GM13976 (cell line): ENCODE measurements at places on chromosomes 2 and 18.
A peak's percentile ranks its signal among the peaks of the same experiment; 100 is the strongest.

DNA sequence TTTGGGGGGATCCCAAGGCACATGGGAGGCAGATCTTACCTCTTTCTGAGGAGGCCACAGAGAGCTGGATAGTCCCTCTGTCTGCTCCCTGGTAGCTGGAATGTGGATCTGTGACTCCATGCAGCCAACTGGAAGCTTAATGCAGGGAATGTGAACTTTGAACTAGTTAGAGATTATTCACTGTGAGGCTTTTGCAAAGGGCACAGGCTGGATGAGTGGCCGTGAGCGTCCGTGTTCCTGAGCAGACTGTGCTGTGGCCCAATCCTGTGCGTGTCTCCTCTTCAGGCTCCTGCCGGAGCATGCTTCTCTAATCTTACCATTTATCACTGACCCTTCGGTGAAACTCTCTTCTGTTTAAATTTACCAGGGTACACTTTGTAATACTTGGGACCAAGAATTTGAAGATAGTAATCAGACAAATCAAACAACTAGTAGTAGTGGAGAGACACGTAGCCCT, 187.6 kb downstream of the PTPRM start:
- no peak for DNase-seq

- no peak for DNase-seq
These were observed 14.4 kb downstream of the TMEM37 start for GRCh38 chr2:119446037-119446436.

DNA sequence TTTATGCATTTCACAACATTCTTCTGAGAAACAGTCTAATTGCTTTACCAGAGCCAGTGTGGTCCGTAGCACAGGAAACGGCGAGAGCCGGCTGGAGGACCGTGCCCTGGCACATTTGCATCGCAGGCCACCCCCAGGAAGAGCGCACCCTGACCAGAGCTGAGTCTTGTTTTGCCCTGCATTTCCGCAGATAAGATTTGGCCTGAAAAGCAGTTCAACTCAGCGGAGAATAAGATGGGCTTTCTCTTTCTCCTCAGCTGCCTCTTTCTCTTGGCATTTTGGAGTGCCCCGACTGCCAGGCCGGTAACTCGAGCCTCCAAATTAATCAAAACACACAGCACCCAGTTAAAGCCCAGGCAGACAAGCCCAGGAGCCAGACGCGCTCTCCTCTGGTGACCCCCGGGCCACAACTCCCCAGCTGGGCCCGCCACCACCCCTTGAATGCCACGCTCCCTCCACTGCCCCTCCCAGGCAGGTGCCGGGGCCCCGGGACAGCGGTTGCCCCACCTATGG, 464 bp downstream of the COL4A4 start:
- DNase-seq = peak; percentile 39

DNA sequence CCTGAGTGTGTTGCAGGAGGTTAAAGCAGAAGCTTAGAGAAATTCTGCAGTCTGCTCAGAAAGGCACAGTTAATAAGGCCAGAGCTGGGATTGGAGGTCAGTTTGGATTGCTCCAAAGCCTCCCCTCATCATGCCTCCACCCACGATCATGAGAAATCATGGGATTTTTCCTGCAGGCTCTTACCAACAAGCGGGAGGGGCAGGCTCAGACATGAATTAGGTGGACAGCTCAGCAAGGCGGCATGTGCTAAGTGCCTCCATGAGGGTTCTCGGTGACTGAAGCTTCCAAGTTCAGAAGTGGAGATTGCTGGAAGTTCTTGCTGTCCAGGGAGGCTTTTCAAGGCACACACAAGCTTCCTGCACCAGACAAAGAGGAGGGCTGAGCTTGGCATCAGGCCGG, 163.8 kb downstream of the SETBP1 start:
- DNase-seq = no peak

DNA sequence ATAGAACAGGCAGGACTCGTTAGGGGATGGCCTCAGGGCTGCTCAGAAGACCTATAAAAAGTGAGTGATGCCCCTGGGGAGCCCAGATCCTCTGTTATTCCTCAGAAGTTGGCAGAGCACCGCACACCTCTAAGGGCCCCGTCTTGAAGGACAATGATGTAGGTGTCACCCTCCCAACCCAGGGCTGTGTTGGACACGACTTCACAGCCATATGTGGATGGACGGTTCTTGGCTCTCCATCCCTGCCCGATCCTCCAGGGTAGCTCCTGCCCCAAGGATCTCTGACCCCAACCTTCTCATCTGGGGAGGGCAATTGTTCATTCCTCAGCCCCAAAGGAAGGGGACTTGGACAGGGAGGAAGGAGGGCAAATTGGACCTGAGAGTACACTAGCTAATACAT, 246.1 kb downstream of the DYSF start:
- DNase-seq = no peak

- DNase-seq = no peak
These were observed 454.4 kb upstream of the ACVR2A start for GRCh38 chr2:147390475-147390874.

GRCh38 chr2:239580199-239580527, 179.3 kb upstream of the HDAC4 start:
- no peak for DNase-seq

GRCh38 chr2:111162718-111163331, 42.1 kb downstream of the BCL2L11 start:
- peak; percentile 8 for DNase-seq

GRCh38 chr2:119179202-119179601, 20.7 kb upstream of the C1QL2 start:
- DNase-seq = no peak

DNA sequence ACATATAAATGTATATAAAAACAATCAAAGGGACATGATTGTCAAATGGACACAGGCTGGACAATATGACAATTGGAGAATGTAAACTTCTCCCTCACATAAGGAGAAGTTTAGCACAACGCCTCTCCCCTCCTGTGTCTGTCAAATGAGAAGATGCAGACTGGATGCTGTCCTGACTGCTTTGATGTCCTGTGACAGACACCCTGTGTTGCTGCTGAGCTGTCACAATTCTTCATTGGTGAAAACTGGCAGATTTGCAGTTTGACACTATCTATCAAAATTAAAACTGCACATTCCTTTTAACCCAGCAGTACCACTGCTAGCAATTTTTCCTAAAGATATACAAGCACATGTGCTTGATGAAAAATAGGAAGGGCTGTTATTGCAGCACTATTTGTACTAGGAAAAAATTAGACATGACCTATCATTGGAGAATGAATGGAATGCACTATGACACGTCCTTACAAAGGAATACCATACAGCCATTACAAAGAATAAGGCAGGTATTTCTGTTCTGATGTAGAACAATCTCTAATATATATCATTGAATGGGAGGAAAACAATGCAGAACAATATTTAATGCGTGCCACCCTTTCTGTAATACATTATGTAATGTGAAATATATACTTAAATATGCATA, 12.4 kb downstream of the DPYSL5 start:
- DNase-seq = no peak

GRCh38 chr2:1835581-1836201, 91.4 kb upstream of the PXDN start:
- no peak for DNase-seq

- no peak for DNase-seq
These were observed 18.7 kb downstream of the ACSL3 start for GRCh38 chr2:222879604-222879933.

DNA sequence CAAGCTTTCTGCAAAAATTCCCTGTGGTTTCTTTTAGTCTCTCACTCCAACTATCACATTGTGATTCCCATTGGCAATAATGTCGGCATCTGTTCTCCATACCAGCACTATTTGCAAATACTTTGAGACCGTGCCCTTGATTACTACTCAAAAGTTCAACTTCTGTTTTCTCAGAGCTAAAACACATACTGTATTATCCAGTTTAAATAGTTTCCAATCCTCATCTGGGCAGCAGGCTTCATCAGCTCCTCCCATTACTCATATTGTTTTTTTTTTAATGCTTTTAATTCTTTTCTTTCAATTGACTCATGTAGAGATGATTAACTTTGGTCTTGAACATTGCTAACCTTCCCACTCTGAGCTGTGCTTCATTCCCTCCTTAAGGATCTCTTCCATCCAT, 135.8 kb downstream of the METTL8 start:
- no peak for DNase-seq

DNA sequence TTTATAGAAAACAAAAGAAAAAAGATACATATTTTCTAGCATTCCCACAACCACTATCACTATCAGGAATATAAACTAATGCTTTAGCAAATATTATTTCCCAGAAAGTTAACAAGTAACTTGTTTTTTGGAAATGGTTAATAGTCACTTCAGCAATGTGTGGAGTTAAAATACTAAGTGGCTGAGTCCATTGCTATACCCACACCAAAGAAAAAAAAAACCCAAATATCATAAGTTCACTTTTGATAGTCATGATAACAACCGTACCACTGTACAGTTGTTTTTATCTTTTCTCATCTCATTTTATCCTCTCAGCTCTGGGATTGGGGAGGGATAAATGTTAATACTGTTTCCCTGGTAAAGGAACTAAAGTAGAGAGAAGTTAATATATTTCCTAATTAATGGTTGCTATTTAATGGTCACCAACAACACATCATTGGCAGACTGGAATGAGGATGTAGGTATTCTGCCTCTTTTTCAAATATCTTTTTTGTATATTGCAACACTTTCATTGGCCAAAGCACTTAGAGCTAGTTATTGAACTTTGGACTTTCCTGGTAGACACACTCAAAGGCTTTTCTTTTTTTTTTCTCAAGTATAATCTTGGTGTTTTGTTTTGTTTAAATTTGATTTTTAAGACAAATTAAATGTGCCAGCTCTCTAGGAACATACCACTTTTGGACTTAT, 18.4 kb upstream of the KANSL1L start:
- no peak for DNase-seq

DNA sequence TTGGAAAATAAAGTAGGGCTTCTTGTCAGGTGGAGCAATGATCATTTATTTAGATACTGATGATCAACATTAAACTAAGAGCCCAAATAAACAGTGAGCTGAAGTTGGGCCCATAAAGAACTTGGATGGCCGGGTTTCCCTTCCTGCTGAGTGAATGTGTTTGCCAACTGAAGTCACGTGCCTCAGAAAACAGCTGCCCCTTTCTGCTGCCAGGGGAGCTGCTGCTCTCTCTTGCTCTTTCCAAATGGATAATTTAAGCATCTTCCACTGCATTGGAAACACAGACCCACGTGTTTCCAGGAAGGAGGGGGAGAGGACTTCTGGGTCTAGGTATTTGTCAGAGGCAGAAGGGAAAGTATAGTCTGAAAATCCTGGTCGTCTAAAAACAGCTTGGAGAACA, 22.9 kb upstream of the NCKAP5 start:
- DNase-seq = no peak

DNA sequence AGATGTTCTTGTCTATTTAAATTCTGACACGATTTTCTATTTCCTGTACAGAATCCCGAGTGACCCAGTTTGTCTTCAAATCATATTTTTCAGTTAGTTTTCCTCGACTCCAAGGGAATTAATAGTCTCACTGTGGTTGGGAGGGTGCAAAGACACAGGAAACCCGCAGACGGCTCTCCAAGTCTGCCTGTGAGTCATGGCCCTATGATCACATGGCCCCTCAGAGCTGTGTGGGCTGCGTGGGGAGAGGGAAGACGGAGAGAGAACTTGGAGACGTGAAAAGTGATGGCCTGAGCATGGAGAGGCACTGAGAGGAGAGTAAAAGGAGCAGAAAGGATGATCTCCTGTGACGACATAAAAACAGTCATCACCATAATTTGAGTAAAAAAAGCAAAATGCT, 989.9 kb downstream of the DCDC2C start:
- DNase-seq = no peak

DNA sequence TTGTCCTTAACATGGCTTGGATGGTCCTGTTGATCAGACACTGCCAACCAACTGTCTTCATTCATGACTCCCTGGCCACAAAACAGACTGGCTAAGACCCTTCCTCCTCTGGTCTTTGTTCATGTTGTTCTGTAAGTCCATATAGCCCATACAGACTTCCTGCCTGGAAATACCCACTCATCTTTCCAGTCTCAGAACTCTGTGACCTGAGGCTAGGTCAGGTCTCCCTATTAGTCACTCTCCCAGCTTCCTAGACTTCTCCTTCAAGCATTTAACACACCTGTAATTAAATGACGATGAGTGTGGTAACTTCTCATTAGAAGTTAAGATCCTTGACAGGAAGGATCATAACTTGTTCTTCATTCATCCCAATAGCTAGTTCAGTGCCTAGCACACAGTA, 56.3 kb downstream of the CCDC93 start:
- DNase-seq = no peak

GRCh38 chr18:28044036-28044435, 132.9 kb downstream of the CDH2 start:
- DNase-seq = no peak

DNA sequence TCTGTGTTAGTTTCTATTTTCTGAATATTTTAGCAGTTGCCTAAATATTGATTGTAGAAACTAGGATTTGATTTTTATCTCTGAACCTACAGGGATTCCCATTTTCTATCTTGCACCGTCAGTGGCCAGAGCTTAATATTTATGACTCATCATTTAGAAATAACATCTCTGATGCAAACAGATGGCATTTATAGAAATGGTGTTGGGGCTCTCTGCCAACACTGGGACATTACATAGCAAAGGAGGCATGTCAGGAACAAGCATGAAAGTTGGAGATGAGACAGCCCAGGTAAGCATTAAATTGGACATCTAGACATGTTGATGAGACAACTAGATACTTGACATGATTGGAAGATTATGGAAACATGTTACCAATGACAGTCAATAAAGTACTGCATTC, 165.3 kb upstream of the SYT4 start:
- no peak for DNase-seq

DNA sequence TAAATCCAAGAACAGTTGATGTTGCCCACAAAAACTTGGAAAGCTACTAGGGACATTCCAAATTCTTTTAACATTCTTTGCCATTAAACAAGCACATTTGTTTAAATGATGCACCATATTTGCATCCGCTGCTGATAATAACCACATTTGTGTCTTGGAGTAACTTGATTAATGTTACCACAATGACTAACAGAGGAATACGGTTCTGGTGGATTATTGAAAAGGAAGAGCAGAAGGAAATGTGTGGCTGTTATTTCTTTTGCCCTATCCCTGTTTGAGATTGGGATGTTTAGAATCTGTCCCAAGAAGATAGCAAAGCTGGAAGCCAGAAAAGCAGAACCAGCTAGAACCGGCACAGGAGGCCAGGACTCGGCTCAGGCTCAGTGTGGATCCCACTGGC, 39.2 kb upstream of the RASGRP3 start:
- no peak for DNase-seq

- no peak for DNase-seq
These were observed 71.3 kb downstream of the DPP4 start for GRCh38 chr2:162002623-162003235.

- no peak for DNase-seq
These were observed 8.0 kb upstream of the C18orf32 start for GRCh38 chr18:49495076-49495475.

DNA sequence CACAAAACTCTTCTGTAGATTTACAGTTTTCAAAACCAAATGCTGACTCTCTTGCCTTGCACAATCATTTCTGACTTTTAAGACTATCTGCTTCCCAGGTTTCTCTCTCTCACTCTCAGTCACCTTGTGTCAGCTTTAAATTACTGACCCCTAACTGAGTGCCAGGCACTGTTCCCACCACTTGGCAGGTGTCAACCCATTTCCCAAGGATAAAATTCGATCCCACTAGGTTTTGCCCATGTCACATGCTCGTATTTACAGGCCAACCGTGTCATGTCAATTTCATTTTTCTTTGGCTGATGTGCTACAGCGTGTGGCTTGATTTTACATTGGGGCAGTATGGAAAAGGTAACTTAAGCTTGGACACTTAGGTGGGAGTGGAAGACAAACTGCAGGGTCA, 26.1 kb upstream of the LMAN1 start:
- no peak for DNase-seq
